ENCODE measurements at places on chromosomes 3 and 15. TPM values are rescaled to one million over a fixed set of nuclear protein-coding genes. Genes with fewer than 3 reads are reported as not detected.

DNA sequence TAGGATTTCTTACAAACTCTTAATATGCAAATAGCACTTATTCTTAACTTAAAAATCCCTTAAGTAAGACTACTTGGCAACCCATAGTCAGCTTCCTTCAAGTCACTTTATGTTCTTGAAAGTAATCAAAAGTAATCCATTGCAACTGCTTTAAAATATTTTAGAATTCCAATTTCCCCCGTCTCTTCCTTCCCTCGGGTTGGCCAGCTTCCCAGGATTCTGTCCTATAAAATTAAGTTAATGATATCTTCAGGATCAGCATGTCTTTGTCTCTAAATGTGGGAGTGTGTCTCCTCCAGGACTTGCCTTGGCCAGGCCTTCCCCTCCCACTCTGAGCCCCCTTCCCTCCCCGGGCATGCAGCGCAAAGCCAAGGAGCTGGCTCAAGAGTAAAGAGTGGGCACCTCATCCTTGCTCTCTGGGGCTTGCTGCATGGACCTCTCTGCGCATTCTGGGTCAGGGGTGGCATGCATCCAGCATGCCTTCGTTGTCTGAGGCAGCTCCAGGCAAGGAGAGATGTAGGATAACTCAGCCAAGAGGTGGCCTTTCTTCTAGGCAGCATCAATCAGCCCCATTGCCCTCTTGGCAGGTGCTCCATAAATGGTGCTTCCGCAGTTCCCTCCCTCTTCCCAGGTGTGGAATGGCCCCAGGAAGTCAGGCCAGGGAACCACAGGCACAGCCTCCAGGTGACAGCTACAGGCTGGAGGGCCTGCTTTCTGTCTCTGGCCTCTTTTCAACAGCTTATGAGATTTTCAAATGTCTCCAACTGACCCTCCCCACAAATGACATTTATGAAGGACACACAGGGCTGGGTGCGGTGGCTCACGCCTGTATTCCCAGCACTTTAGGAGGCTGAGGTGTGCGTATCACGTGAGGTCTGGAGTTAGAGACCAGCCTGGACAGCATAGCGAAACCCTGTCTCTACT lies 108.7 kb upstream of the ALDH1A3 start:
- DNase-seq = no peak

DNA sequence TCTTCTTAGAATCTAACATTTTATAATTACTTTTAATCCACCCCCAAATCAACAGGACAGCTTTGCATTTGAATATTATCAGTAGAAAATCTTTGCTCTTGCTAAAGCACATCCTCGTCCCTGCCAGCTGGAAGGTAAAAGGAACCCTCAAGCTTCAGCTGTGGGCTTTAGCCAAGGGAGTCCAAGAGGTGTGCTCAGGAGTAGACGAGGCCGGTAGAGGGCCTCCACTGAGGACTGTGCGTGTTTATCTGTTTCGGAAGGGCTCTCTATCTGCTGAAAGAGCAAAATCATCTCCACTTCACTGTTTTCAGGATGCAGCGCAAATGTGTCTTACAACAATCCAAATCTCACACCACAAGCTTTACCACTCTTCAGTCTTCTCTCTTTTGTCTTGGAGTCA lies 257.4 kb upstream of the IL12A start:
- no peak for DNase-seq

GRCh38 chr3:113226491-113226890 lies 15.1 kb downstream of the BOC start:
- DNase-seq = no peak

Gene PIF1
- 46.1 TPM for total RNA-seq
